ENCODE measurements at places on chromosomes 7 and 10.

DNA sequence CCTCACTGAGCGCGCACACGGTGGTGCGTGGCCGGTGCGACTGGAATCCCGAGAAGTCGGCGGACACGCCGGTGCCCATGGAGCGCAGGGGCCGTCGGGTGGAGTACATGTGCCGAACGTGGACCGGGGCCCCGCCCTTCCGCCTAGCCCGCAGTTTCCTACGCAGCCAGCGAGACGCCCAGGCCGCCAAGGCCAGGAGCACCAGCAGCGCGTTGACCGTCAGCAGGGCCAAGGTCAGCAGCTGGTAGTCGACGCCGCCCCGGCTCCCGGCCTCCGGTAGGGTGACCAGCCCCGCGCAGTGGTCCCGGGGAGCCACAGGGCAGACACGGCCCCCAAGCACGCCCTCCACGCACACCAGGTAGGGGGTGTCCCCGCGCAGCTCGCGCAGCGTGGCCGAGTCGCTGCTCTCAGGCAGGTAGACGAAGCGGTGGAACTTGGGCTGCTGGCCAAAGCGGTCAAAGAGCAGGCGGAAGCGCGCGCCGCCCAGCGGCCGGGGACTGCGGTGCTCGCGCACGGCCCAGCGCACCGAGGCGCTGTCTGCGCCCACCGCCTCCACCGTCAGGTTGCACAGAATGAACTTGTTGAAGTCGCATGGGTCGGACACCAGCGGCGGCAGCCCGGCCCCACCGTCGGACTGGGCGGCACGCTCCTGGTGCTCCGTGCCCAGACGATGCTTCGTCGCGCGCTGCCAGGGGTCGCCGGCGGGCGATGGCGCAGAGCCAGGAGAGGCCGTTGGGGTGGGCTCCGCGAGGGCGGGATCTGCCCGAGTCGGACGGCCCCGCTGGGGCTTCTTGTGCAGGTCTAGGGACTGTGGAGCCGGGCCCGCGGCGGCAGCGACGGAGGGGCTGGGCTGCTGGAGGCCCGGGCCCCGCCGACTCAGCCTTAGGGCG is 2.2 kb downstream of the TRIL start:
- no peak for DNase-seq

DNA sequence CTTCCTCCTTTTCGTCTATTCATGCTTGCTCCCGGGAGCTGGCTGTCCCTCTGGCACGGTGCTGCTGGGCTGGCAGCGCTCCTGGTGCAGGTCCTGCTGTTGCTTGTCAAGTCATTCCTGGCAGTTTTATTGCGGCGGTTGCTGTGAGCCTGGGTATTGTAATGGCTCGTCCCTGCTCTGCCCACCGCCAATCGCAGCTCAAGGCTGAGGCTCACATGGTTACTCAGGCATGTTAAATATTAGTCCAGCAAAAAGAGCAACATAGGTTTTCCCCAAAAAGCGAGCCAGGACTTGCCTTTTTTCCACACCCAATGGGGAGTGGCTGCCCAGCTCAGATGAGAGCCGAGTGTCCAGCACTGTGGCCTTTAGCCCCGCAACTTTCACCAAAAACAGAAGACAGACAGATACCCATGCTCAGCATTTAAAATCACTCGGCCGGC is 492.9 kb upstream of the FOXK1 start:
- DNase-seq, result no peak

DNA sequence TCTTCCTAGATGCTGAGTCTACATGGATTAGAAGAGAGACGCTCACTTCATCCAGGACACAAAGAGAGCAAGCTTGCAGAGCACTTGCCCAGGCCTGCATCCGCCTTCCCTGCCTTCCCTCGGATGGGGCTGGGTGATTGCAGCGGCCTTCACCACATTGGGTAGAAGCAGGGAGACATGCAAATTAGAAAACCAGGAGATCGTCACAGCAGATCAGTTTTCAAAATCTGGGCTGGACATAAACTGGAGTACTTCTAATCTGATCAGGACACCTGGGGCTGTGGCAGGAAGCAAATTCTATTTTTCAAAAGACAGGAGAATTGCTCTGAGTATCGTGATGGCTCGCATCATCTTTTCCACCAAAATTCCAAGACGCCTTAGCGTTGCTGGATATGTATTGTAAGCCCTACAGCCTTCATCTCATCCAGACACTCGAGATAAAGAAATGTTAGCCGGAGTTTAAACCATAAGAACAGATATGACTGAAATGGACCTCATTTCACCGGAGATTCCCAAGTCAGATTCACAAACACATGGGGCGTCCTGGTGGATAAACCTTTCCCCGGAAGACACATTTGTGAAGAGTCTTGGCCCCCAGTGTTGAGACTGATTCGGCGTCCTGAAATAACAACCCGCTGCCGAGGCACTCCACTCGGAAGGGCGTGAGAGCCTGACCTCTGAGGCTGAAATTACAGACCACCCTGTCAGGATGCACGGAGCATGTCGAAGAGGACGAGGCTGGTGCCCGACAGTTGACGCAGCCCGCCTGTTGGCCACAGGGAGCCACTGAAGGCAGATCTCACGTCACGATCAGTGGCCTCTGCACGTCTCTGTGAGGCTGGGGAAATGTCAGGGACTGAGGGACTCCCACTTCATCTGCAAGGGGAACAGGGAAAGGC is 91.2 kb upstream of the PARD3 start:
- DNase-seq, result no peak

DNA sequence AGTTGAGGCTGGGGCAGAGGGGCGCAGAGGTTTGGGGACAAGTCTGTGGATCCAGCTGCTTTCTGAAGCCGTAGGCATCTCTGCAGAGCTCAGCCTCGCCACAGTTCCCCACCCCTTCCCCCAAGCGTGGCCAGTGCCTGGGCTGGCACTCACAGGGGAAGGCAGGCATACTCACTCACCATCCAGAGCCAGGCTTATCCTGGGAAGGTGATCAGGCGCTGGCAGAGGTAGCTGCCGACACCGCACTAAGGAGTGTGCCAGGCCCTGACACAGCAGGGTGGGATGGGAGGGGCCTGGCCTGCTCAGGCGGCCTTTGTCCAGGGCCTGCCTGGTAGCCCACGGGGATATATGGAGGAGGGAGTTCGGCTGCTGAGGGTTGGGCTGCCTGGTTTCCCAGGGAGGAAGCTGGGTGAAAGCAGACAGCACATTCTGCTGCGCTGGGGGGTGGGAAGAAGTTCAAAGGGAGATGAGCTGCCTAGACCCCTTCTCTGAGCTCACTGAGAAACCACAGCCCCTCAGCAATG is 15.9 kb downstream of the VSIR start:
- DNase-seq, result no peak

- DNase-seq, result no peak
Measured at GRCh38 chr10:60974463-60975149, 30.6 kb upstream of the RHOBTB1 start.

DNA sequence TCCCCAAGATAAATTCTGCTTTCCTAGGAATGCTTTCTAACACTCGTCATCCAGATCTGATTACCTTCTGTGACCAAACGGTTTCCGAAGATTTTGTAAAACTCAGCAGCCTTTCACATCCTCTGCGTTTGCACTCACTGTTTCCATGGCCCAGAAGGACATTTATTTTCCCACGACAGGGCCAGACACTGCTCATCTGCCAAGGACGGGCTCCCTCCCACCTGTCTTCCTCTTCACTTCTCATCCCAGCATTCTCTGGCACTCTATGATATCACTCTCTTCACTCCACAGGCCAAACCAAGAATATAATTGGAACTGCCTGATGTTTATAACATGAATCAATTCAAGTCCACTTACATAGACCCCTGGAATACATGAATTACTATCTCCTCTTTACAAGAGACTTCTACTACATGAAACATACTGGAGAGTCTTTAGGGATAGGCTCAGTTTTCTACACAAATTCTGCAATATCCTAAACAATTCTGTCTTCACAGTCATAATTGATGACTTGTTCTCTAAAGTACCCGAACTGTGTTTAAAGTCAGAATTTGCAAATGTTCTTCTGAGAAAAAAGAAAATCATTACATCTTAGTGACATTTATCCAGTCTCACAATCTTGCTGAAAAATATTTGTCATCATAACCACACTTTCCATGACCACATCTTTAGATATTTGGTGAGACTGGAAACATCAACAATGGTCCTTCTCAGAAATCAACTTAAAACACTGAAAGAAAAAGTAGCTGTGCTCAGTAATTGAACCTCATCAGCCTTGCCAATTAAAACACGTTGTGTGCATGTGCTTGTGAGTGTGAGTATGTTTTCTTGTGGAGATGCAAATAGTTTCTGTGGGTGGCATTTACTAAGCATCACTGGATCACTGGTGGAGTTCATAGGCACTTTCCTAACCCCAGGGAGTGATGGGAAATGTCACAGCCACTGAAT is 79.5 kb upstream of the PRSS58 start:
- DNase-seq, result no peak

DNA sequence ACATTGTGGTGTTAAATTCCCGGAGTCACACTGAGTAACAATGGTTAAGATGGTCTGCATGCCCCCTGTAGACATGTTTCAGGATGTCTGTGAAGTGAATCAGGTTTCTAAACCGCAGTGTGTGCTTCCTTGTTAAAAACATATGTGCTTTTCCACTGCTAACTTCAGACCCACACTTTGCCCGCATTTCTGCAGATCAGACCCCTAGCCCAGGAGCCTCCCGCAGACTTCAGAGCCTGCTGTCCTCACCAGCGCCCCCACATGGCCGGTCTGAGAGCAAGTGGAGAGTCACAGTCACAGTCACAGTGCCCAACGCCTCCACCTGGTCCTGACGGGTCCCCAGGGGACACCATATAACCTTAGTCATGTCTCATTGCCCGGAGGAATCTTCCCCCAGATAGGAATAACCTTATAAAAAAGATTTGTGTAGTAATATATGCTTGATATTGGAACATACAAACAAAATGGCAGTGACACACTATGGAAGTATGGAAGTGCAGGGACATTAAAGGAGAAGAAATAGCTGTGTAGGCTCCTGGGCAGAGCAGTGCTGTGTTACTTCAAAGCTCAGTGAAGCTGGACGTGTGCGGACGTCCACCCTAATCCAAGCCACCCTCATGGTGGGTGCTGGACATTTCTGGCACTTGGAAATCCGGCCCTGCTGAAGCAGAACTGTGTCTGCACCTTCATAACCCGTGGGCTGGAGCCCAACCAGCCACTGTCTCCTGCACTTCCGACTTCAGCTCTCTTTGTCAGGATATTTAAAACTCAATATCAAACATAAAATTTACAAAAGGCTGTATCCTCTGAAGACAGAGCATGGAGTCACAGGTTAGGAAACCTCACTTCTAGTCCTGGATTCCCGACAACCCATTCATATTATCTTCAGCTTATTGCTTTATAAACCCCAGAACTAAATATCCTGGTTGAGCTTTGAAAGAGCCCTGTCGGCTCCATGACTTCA is 29.0 kb downstream of the GSTO2 start:
- DNase-seq, result no peak

DNA sequence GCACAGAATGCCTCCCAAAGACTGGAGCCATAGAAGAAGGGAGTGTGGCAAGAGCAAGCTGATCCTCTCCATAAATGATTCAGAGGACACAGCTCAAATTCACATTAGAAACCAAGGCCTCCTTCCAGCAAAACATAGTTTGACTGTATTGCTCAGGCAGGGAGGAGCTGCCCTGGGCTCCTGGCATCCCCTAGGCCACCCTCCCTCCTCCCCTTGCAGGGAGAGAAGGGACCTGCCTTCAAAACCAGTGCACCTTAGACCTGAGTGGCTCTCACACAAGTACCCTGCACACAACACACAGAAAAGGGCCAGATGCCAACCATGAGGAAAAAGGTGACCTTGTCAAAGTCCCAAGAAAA is 64.7 kb downstream of the CREB3L2 start:
- no peak for DNase-seq
